ENCODE measurements at places on chromosomes 2 and 18.

DNA sequence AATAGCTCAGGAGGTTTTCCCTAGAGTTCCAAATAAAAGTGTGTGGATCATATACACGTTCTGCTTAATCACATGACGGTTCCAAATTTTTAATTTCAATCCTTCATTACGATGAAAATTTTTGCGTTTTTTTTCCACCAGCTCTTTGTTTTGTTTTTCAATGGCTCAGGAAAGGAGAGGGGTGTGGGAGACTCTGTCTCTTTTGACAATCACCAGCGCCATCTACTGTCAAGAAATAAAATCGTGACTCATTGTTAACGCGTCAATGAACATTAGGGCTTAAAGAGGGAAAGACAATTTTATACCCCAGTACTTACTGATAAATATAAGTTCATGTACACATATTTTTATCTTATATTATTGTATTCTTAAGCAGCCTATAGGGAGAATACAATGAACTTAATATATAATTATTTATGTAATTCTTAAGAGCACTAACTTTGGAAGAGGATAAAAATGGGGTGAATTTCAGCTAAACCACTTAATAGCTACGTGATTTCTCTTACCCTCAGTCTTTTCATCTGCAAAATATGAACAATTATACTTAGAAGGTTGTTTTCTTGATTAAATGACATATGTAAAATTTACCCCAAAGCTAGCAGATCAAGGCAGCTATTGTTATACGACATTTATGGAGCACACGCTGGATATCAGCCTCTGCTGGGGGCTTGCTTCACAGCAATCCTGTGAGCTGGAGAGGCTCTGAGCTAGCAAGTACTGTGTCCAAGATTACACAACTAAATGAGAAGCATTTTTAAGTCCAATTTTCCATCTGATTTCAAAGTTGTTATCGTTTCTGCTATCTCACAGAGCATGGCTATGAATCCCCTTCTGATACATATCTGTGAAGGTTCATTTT, 47.4 kb upstream of the RMDN2 start:
- DNase-seq = no peak

DNA sequence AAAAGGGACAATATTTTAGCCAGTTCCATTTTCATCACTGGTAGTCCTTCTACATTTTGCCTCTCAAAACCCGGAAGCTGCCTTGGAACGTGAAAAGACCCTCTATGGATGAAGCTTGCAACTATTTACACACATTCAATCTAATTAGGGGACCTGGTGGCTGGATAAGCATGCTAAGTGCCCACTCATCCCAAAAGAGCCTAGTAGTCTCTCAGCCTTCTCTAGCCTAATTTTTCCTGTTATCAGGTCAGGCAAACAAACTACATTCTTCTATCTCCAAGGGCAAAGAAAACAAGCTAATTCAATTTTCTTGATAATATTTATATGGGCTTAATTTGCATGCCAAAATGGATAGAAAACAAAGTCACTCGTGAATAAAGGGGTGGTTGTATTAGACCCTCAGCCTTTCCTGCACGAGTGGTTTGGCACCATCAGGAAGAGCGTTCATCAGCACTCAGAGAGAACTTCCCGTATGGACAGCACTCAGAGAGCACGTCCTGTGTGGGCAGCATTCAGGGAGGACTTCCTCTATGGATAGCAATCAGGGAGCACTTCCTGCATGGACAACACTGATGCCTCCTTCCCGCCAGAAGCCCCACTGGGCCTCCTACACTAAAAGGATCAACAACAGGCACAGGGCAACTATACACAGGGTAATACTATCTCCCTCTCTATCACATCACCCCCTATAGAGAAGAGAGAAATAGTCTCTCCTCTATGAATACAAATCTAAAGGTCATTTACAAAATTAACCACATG, 122.2 kb downstream of the RBMS1 start:
- DNase-seq = no peak

DNA sequence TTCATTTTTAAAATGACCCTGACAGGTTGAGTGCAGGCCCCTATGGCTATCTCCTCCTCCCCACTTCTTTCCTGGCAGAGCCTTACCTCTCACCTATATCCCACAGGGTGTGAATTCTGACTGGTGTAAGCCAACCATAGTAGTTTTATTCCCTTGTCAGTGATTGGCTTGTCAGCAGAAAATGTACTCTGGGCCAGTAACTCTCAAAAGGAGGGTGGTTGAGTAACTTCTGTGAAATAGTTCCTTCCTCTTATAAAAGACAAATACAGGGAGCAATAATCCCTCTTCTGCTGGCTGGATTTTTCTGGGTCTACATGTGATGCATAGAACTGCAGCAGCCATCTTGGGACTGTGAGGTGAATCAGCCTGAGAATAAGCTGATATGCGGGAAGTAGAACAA, 83.4 kb downstream of the RAPH1 start:
- no peak for DNase-seq

DNA sequence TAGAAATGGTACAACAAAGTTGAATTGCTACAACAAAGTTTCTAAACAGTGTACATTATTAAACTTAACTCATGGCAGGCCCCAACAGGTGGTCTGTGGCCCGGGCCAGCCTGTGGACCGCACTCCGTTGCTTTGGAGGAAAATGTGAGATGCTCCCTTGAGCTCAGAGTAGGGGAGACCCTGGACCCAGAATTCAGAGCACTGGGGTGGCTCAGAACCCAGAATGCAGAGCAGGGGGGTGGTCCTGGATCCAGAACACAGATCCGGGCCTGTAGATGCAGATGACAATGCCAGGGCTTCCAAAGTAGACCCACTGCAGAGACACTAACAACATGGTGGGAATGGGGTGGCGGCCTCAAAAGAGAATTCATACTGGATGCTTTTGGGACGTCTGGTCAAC, 311.0 kb downstream of the NDUFA10 start:
- DNase-seq = no peak

- no peak for DNase-seq
Measured at GRCh38 chr2:166328147-166328546, 47.6 kb downstream of the SCN9A start.

DNA sequence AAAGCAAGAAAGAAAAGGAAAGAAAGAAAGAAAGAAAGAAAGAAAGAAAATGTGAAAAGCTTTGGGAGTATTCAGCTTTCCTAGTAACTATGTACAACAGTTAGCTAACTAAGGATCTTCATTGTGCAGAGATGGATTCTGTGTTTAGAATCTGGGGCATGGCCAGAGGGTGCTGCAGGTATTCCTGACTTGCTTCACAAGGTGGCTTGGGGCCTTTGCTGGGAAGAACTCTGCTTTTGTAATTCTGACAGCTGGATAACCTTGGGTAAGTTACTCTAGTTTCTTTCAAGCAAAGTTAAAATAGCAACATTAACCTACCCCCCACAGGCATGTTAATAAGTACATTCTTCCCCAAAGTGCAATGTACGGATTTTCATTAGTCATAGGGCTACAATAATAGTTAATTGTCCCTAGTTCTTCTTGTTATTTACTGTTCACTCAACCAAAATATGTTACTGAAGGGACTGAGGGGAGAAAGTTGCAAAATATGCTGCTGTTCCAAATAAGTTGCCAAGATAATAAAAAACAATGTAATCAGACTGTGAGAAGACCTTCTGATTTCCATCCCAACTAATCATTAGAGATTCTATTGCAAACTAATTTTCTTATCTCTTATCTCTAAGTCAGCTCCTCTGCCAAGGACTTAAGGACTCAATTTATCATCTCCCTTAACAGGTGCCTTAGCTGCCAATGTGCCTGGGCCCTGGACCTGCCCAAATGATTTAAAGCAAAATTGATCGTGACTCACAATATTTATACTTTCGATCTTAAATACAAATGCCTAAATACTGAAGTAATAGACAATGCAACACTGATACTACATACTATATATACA, 50.3 kb downstream of the SERPINB8 start:
- no peak for DNase-seq

DNA sequence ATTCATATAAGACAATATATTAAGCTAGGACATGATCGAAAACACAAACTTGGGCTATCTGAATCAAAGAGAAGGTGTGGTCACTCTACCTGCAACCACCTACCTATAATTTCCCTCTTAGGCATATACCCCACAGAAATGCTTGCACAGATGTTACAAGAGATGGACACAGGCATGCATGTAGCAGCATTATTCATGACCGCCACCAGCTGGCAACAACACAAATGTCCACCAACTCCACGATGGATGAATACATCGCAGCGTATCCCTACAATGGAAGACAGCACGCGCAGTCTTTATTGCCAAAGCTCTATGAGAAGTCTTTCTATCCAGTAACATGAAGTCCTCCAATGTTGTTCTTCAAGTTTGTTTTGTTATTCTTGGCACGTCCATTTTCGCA, 90.8 kb downstream of the ARL4C start:
- DNase-seq = no peak

DNA sequence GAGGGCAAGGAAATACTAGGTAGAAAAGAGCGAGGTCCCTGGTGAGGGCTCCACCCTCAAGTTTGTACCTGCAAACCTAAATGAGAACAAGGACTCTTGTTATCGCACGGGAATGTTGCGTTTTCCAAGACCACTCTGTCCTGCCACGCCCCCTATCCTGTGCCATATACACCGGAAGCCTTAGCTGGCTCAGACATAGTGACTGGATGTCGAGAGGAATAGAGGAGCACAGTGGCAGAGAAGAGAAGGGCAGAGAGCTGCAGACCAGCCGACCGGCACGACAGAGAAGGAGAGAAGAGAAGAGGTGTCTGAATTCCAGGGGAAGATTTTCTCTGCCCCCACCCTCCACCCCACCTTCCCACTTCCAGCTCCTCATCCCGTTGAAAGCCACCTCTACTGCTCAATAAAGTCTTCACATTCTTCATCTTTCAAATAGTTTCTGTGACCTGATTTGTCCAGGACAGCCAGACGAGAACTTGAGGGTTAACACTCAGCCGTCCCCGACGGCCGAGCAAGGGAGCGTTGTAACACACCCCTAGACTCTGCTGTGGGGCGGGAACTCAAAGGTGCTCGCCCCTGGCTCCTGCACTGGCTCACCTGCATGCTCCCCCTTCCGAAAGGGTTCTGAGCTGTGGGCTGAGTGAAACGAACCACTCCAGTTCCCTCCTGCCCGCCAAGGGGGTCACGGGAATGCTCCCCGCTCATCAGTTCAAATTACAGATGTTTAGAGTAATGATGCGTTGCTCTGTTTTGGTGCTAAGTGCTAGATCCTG, 24.9 kb upstream of the COL3A1 start:
- no peak for DNase-seq

- no peak for DNase-seq
Measured at GRCh38 chr2:218041302-218042168, 27.5 kb upstream of the RUFY4 start.

- no peak for DNase-seq
Measured at GRCh38 chr18:75915941-75916623, 488.6 kb upstream of the SMIM21 start.

DNA sequence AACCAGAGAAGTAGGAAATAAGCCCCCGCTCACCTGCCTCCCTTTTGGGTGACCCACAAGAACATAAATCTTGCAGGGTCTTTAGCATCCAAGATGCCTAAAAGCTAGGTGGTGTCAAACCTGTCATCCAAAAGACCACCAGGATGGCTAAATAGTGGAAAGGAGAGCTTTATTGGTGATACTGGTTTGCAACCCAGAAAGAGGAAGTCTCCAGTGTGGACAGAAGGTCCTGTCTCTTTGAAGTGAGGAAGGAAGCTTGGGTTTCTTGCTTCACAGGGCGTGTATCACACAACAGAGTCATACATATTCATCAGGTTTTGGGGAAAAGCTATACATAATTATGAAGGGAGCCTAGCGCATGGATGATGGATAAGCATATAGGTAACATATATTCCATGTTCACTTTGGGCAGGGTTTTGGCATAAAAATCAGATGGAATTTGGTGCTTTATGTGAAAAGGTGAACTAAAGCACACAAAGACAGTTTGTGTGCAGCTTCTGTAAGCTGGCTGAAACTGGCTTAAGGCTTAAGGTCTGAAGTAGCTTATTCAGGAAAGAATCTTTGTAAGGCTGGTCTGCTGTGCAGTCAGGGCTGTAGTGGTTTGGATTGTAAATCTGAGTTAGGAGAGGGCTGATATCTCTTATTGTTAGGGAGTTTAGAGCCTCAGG, 102.2 kb upstream of the MSH2 start:
- DNase-seq = no peak

DNA sequence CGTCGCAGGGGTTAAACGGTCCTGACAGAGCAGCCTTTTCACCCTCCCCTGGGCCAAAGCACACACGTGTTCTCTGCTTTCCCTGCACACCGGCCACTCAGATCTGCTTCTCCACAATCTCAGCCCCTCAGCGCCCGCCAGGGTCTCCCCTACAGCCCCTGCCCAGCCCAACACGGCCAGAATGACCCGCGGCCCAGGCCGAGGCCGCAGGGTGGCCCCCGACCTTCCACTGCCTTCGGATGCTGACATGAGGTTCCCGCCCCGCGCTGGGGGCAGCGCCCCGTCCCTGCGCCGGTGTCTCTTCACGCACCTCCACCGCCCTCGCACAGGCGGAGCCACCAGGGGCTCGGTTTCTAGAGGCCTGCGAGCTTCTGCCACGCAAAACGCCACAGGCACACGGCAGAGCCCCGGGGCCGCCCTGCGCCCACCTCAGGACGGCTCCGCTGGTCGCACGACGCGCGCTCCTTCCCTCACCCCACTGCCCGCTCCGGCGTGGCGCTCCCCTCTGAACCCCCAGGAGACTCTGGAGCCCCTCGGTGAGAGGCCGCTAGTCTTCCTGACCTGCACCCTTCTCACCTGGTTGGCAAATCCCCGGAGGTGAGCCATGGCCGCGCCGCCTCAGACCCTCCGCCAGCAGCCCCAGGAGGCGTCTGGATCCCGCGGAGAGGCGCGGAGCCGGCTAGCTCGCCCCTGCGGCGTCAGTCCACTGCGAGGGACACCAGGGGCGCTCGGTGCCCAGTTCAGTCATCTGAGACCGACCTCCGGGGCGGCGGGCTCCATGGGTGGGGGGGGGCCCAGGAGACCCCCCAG, 749 bp downstream of the STK25 start:
- peak; percentile 8 for DNase-seq

- DNase-seq = no peak
Measured at GRCh38 chr2:66899648-66900047, 464.7 kb downstream of the MEIS1 start.

DNA sequence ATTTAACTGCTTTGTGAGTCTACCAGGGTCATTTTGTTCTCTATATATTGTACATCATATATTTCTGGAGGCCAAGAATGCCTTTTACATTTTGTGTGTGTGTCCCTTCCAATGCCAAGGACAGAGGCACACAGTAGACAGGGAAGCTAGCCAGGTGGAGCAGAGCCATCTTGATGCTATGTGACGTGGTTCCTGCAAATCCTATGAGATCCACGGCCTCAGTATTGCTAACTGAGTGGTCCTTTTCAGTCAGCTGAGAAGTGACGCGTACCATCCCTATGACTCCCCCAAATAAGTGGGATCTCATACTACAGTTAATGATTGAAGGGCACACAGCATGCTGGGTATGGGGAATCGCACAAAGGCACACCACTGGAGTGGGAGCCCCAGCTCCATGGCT, 27.3 kb downstream of the CCDC141 start:
- no peak for DNase-seq

GRCh38 chr2:145258903-145259579, 739.1 kb upstream of the ZEB2 start:
- no peak for DNase-seq

GRCh38 chr2:177466337-177467195, 74.0 kb downstream of the AGPS start:
- DNase-seq = no peak
